ENCODE measurements at places on chromosomes 1 and 21.

- DNase-seq: no peak
Measured at GRCh38 chr1:157562515-157562914, 10.2 kb upstream of the FCRL5 start.

- DNase-seq: no peak
Measured at GRCh38 chr1:31790140-31790539, 25.7 kb downstream of the SPOCD1 start.

DNA sequence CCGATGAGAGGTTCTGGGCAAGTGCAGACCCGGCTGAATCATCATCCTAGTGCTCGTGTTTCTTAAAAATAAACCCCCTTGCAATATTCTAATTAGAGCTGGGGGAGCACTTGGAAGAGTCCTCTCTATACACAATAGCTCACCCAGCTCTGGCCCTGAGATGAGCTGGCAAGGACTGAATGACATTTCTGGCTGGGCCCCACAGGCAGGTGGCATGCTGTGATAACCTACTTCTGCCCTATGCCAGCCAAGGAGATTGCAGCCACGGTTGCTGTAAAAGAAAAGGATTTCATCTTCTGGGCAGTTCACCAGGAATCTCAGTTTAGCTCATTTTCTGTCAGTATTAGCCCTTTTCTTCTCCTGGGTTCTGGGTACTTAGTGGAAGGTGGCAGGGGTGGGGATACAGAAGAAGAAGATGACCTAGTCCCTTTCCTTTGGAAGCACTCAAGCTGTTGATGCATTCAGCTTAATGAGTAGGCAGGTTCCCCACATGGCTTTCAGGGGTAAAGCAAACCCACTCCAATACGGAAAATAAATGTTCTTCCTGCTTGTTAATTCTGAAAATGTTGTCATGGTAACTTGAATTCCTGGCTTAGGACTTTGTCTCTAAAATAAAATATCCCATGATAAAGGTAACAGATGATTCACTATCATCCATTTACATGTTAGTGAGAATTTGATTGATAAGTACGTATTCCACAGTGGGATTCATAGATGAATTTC, 32.2 kb downstream of the VASH2 start:
- no peak for DNase-seq

- no peak for DNase-seq
Measured at GRCh38 chr1:50559421-50559820, 136.2 kb upstream of the DMRTA2 start.

GRCh38 chr1:40076895-40077312, 20.1 kb downstream of the PPT1 start:
- no peak for DNase-seq

- no peak for DNase-seq
Measured at GRCh38 chr1:110436635-110437034, 14.3 kb upstream of the PROK1 start.

DNA sequence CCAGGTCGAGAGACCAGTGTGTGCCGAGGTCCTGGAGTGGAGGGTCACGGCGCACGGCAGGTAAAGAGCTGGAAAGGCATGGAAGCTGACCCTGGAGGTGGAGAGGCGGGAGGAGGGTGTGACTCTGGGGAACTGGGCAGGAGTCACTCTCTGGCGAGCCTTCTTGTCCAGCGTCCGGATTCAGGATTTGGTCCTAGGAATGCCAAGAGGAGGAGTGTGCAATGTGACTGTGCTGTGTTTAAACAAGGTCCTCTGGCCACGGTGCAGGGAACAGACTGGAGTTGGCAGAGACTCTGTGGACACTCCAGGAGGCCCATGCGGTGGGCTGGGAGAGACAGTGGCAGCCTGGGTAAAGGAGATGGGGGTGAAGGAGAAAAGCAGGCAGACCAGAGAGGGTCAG, 64.2 kb upstream of the CASZ1 start:
- no peak for DNase-seq

- no peak for DNase-seq
Measured at GRCh38 chr1:197842646-197843045, 59.8 kb upstream of the C1orf53 start.

DNA sequence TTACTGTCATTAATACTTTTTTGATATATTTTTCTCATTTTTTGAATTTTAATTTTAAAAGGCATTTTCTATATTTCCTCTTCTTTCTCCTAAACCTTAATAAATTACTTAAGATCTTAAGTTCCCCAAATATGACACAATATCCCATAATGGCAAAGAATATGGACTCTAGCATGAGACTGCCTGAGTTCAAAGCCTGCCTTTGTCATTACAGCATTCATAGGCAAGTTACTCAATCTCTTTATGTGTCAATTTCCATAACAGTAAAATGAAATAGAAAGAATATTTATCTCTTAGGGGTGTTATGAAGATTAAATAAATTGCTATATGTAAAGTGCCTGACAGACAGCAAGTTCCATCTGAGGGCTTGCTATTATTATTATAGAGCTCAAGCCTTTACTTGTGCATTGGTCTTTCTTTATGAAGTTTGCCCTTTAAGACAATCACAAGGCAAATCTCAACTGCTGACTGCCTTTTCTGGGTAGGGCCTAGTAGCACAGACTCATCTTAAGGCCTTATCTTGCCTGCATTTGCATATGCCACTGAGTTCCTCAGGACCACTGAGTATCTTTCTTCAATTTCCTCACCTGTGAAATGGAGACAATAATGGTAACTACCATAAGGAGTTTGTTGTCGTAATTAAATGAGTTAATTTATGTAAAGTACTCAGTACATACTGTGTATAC, 231.0 kb downstream of the NRIP1 start:
- no peak for DNase-seq

DNA sequence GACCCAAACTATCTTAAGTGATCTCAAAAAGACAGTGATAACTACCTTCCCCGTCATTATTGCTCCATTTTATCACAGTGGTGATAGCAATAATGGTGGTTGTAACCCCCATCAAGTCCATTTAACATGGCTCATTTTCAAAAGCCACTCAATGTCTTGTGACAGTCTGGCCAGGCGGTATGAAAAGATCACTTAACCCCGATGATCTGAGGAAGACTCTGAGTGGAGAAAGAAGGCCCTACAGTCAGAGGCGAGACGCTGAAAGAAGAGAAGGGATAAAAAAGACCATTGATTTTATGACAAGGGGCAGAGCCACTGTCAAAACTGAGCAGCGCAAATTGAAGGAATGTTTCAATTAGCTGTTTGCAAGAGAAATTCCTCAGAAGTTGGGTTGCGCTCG, 417.2 kb upstream of the PBX1 start:
- DNase-seq: no peak

DNA sequence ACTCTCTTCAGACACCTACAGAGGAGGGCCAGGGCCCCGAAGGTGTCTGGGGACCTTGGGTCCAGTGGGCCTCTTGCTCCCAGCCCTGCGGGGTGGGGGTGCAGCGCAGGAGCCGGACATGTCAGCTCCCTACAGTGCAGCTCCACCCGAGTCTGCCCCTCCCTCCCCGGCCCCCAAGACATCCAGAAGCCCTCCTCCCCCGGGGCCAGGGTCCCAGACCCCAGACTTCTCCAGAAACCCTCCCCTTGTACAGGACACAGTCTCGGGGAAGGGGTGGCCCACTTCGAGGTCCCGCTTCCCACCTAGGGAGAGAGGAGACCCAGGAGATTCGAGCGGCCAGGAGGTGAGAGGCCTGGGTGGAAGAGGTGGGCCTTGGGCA, 3.7 kb downstream of the ADAMTSL4 start:
- DNase-seq: no peak

DNA sequence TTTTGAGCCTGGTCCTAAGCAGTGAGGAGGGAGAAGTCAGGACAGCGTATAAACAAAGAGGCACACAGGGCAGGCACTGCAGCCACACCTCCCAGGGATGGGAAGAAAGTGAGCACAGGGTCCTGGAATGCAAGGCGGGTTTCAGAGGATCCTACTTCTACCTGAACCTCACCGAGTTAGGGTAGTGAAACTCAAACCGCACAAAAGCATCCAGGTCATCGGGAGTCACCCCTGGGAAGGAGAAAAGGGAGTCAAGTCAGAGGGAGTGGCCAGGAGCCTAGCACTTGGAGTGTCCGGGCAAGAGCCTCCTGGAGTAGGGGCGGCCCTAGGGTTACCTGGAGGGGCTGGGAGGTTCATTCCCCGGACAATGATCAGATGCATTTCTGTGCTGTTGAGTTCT, 10.6 kb downstream of the CC2D1B start:
- DNase-seq: no peak

- peak; percentile 71 for DNase-seq
Measured at GRCh38 chr21:14545906-14546480, at the start of gene SAMSN1. Gene SAMSN1, minus strand, starts transcription at chr21:14546315. Its CDS starts 54 bp downstream, at chr21:14546261.

GRCh38 chr1:24236789-24237371, 49.8 kb upstream of the IFNLR1 start:
- peak; percentile 12 for DNase-seq

- DNase-seq: no peak
Measured at GRCh38 chr1:26330276-26330675, 12.5 kb downstream of the CD52 start.

Data from activated CD4-positive, alpha-beta T cell treated with anti-CD3 and anti-CD28 coated beads for 48 hours (primary cell).